ENCODE measurements at places on chromosomes 16 and 17.

- peak; percentile 94 for DNase-seq
Observed at GRCh38 chr17:48816774-48817590, at the start of gene TTLL6. Gene TTLL6, minus strand, starts transcription at chr17:48817229. Its CDS starts 157 bp downstream, at chr17:48817072.

GRCh38 chr16:57892041-57892440 lies 78.9 kb downstream of the CNGB1 start:
- no peak for DNase-seq

DNA sequence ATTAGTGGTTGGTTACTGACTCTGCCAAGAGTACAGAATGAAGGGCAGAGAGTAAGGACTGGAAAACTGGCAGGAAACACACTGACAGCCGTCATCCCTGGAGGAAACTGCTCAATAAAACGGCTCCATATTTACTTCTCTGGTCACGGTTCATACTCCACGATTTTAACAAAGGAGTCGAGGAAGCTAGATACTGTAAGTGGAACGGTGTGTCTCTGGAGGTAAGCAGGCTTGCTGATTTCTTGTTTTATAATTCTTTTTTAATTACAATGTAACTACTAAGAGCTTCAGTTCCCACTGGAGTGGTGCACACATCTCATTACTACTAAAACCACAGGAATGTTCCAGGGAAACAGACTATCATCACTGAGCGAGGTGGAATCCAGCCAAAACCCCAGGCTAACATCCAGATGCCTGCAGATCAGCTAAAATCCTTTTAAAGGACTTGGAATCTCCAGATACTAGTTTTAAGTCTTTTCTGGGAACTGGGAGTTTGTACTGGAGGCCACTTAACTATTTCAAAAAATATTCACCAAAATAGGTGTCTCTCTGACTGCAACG lies 17.8 kb downstream of the SERPINF1 start:
- DNase-seq: peak; percentile 4

DNA sequence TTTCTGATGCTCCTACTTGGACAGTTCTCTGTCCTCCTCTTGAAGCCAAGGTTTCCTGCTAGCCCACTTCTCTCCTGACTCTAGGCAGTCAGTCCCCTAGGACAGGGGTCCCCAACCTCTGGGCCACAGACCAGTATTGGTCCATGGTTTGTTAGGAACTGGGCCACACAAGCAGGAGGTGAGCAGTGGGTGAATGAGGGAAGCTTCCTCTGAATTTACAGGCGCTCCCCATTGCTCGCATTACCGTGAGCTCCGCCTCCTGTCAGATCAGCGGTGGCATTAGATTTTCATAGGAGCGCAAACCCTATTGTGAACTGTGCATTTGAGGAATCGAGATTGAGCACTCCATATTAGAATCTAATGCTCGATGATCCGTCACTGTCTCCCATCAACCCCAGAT lies 55.7 kb downstream of the GNA13 start:
- DNase-seq: no peak

DNA sequence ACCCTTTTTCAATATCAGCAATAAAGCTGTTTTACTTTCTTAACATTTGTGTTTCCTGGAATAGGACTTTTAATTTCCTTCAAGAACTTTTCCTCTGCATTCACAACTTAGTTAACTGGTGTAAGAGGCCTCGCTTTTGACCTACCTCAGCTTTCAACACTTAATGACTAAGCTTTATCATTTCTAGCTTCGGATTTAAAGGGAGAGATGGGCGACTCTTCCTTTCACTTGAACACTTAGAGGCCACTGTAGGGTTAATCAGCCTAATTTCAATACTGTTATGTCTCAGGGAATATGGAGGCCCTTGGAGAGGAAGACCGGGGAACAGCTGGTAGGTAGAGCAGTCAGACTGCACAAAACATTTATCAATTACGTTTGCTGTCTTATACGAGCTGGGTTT lies 4.7 kb downstream of the SYNRG start:
- DNase-seq: no peak

DNA sequence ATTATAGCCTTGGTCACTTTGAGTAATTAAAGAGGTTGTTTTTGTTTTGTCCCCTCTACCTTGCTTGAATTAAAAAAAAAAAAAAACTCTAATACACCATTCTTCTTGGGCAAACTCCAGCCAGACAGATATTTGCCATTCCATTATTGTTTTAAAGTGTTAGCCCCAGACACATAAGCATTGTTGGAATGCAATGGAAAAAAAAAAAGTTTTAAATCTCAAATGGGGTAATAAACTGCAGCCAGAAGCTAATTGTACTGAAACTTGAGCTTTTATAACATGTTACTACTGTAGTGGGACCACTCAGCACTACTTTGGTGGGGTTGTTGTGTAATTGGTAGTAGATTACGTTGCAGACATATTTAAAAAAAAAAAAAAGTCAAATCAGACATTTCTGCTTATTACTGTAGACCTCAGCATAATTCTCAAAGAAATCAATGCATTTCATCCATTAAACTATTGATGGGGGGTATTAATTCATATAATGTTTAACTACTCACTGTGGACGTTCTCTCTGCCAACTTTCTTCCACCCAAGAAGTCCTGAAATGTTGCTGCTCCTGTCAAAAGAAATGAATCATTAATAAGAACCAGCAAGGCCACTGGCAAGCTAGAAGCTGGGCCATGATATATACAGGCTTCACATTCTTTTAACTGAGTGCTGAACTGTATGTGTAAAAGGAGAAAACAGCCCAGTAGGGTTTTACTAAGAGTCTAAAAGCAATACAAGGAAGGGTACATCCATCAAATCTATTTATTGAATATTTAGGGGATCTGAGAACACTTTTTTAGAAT lies 626.6 kb upstream of the SOX9 start:
- no peak for DNase-seq

GRCh38 chr16:6297666-6298410 lies 1034.8 kb upstream of the RBFOX1 start:
- no peak for DNase-seq

DNA sequence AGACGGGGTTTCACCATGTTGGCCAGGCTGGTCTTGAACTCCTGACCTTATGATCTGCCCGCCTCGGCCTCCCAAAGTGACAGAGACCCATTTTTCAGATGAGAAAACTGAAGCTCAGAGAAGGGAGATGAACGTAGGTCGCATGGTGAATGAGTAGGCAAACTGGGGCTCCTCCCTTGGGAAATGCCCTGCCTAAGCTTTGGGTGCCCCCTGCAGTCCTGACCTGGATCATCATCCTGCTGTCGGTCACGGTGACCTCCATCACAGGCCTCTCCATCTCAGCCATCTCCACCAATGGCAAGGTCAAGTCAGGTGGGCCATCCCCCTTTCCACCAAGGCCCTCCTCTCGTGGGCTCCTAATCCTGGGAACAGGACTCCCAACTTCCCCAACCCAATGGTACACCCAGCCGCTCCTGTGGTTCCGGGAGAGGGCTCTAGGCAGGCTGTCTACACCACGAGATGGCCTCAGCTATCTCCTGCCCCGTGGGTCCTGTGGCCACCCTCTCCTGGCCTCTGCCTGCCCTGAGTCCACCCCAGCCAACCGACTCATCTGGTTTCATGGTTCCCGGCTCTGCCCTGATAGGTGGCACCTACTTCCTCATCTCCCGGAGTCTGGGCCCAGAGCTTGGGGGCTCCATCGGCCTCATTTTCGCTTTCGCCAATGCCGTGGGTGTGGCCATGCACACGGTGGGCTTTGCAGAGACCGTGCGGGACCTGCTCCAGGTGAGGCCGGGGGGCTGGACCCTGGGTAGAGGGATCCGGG lies 4.7 kb downstream of the SLC12A3 start:
- DNase-seq: no peak

DNA sequence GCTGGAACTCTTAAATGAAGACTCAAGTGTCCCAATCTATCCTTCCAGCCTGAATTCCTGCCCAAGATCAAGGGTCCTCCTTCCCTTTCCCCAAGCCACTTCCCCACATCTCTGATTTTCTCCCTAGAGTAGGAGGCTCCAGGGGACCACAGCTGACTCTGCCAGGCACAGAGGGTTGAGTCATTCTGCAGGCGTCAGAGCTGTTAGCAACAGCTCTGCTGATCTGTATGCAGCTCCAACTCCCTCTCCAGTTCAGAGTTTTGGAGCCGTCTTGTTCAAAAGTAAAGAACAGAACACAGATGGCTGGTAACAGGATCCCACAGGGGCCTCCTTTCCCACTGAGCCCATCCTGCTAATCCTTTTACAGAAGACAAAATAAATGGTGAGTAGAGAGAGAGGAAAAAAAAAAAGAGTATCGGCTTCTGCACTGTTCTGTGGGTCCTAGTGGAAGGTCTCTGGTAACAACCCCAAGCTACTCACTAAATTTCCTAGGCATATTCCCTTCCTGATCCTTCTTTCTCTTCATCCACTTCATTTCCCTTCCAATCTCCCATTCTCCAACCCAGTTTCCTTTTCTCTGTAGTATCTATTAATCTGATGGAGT lies 13.4 kb upstream of the TAOK1 start:
- DNase-seq: no peak

DNA sequence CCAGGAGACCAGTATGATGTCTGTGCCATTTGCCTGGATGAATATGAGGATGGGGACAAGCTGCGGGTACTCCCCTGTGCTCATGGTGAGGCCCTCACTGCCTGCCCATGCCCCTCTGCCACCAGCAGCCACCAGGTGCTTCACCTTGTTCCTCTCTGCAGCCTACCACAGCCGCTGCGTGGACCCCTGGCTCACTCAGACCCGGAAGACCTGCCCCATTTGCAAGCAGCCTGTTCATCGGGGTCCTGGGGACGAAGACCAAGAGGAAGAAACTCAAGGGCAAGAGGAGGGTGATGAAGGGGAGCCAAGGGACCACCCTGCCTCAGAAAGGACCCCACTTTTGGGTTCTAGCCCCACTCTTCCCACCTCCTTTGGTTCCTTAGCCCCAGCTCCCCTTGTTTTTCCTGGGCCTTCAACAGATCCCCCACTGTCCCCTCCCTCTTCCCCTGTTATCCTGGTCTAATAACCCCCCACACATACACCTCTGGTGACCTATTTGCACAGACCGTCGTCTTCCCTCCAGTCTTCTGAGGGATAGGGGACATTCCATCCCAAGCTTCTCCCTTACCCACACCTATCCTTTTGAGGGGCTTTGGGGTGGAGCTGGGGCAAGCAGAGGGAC lies 3.7 kb downstream of the PFN1 start:
- DNase-seq: no peak

DNA sequence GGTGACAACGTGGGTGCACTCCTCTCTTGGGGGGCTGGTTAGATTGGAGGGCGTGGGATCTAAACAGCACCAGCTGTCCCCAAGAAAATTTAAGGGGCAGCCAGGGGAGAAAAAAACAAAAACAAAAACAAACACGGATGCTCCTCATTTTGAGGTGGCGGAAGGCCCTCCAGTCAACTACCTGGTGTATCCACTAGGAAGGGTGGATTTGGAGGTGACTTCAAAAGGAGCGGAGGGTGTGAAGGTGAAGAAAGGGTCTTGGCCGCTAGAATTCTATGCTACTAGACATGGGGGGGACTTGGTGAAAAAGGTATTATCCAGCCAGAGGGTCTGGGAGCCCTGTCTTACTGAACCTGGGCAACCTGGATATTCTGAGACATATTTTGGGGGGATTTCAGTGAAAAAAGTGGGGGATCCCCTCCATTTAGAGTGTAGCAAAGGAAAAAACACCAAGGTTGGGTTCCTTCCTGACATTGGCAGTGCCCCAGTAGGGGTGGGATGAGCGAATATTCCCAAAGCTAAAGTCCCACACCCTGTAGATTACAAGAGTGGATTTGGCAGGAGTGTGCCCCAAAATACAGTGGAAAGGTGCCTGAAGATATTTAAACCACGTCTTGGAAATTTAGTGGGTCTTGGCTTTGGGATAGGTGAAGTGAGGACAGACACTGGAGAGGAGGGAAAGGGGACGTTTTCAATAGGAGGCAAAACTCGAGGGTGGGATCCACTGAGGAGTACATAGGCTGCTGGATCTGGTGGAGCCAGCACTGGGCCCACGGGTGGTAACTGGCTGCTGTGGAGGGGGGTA lies 454 bp upstream of the FGF11 start:
- DNase-seq: no peak

GRCh38 chr17:82222816-82223215 lies 6.0 kb upstream of the SLC16A3 start:
- no peak for DNase-seq

- no peak for DNase-seq
Observed at GRCh38 chr17:1870592-1870991, 40.8 kb downstream of the RPA1 start.

DNA sequence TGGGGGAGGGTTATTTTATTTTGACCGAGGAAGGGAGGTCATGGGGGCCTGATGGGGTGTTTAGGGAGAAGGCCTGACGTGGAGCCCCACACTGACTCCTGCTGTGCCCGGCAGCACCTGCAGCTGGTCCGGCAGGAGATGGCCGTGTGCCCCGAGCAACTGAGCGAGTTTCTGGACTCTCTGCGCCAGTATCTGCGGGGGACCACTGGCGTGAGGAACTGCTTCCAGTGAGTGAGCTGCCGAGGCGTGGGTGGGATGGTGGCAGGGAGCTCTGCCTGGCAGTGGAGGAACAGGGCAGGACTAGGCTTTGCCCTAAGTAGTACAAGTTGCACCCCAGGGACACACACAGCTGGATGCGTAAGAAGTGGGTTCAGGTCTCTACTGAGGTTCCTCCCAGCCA lies 30.0 kb downstream of the NECAB2 start:
- no peak for DNase-seq

- DNase-seq: no peak
Observed at GRCh38 chr17:61282377-61282776, 117.3 kb upstream of the TBX2 start.

- no peak for DNase-seq
Observed at GRCh38 chr16:77613095-77613494, 109.2 kb upstream of the NUDT7 start.

- DNase-seq: no peak
Observed at GRCh38 chr16:22862046-22862445, 48.1 kb downstream of the HS3ST2 start.

GRCh38 chr17:46810837-46811236 lies 7.7 kb downstream of the WNT3 start:
- no peak for DNase-seq

GRCh38 chr16:31177136-31177535 lies 2.8 kb upstream of the FUS start:
- no peak for DNase-seq

- DNase-seq: no peak
Observed at GRCh38 chr17:71446645-71447437, 674.0 kb upstream of the SOX9 start.

DNA sequence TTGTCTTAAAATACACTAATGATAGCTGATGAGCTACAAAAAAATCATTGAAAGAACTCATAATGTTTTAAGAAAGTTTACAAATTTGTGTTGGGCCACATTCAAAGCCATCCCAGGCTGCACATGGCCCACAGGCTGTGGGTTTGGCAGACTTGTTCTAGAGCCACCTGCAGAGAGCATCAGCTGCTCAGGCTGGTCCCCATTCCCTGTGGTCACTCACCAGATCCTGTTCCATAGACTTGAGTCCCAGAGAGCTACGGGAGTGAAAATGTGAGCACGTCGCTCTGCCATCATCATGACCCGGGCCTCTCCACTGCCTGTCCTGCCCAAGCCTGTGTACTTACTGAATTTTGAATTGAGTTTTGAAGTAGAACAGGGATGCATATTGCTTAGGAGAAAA lies 6.9 kb downstream of the SLC26A11 start:
- DNase-seq: no peak

Data from NCI-H1092 treated with DMSO at 0.1 percent for 48 hours (cell line).